ENCODE measurements at places on chromosomes 12 and 14.

GRCh38 chr12:120940006-120940405 lies 35.8 kb upstream of the SPPL3 start:
- no peak for DNase-seq

- no peak for DNase-seq
Measured at GRCh38 chr14:42804141-42804540, 1197.5 kb downstream of the LRFN5 start.

GRCh38 chr14:96252999-96253539 lies 2.9 kb upstream of the BDKRB1 start:
- DNase-seq, result no peak

DNA sequence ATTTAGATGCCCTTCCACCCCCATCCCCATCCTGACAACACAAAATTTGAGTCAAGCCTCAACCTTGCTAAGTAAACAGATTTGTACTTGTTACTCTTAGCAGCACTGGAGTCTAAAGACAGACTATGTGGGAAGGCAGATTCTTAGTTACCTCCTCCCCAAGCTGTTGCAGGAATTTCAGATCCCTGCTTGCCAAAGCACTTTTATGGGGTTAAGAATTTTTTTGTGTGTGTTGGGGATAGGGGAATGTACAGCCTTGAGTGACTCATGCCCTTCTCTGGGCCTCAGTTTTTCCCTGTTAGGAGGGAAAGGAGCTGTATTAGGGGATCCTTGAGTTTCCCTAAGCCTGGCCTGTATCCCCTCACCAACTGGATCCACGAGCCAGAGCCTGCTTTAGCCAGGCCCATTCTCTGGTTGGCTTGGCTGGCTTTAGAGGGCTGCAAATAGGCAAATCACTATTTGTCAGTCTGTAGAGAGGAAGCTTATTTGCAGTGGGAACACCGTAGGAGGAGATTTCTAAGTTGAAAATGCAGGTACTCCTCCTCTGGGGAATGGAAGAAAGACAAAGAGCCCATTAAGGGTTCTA lies 27.7 kb upstream of the RNU6-8 start:
- no peak for DNase-seq

- no peak for DNase-seq
Measured at GRCh38 chr14:24274101-24274543, 2.7 kb upstream of the RABGGTA start.

- DNase-seq, result no peak
Measured at GRCh38 chr12:21695986-21696385, 38.3 kb upstream of the LDHB start.

Data from urinary bladder (tissue), 4 donors.